ENCODE measurements at places on chromosomes 7 and 10.
A peak's percentile ranks its signal among the peaks of the same experiment; 100 is the strongest.

DNA sequence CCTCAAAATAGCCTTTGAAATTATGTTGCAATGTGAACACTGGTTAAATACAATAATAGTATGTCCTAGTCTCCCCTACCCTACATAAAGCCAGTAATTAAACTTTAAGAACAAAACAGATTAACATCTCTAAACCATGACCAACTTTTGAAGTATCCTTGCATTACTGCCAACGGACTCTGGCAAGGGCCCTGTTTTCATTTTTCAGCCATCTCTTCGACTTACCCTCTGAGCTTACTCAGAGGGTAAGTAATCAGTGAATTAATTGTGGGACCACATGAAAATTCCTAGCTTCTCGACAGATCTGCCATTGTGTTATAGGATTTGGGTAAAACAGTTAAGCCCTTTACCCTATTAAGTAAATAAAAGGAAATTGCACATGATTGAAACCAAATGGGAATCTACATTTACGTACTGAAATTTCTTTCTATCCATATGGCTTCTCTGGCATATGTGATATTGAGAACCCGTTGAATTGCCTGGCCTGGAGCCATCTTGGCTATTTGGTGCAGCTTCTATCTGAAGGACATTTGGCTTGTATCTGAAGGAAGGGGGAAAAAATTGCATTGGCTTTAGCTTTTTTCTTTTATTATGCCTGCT, 39.6 kb downstream of the DYNC1I1 start:
- DNase-seq = no peak

DNA sequence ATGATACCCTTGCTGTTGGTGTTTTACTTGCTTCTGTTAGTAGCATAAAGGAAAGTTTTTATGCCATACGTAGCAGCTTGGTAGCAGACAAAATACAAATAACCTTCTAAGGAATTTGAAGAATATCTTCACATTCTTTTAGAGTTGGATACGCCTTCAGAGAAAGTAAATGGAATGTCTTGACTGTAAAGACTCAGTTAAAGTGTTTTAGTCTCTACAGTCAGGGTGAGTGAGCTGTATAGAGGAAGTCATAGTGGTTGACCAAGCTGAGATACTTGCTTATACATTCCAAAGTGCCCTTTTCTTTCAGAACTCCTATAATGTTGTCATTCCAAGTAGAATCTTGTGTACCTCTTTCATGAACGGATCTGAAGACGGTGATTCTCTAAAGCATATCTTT, 37.7 kb downstream of the RABGEF1 start:
- no peak for DNase-seq

GRCh38 chr10:3763035-3763456, 22.0 kb downstream of the KLF6 start:
- peak; percentile 83 for DNase-seq

DNA sequence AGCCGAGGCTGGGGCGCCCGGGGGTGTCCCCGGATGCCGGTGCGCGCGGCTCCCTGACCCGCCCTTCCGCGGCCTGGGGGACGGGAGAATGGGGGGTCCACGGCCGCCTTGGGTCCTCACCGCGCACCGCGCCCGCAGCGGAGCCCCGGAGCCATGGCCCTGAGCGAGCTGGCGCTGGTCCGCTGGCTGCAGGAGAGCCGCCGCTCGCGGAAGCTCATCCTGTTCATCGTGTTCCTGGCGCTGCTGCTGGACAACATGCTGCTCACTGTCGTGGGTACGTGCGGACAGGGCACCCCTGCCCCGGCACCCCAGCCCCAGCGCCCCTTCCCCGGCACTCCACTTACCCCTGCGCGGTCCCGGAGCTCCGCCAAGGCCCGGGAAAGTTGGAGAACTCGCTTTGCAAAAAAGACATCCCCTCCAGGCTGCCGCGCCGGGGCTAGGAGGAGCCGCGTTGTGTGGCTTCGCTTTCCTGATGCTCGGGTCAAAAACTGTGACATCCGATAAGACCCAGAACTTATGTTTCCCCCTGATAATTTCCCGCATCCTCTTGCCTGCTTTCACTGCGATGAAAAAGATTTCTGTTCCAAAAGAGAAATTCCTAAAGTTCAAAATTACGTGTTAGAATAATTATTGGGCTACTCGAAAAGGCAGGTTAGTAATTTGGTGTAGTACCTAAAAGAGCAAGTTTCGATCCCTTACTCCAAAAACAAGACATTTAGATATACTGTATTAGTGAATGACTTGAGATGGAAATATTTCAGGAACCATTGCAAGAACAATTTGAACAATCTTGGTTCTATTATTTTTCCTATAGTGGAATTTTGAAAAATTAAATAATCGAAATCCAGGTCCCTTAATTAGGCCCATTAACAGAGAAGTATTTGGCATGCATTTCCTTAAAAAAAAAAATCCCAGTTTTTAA, 888 bp downstream of the SLC18A2 start:
- DNase-seq = no peak

GRCh38 chr10:31920538-31920937, 8.1 kb downstream of the ARHGAP12 start:
- no peak for DNase-seq

GRCh38 chr7:107746006-107746405, 2.1 kb downstream of the CBLL1 start:
- no peak for DNase-seq

- DNase-seq = no peak
These were observed 483.9 kb upstream of the NRP1 start for GRCh38 chr10:33818343-33818742.

DNA sequence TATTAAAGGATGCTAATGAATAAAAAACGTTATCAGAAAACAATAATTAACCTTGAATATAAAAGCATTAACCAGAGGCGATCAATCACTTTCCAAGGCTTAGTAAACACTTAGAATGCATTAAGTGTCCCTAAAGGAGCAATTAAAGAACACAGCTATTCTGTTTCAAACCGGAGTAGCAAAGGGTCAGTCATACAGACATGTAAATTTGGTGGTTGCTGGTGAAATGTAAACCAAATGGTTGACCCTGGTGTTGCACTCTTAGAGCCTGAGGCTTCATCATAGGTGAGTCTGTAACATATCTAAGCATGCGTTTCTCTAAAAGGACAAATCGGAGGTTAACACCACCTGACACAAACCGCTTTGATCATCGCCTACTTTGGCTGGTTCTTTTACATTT, 1280.1 kb downstream of the TYW1 start:
- DNase-seq = no peak

- DNase-seq = no peak
These were observed 179.7 kb upstream of the CDCA7L start for GRCh38 chr7:22125436-22125835.

- DNase-seq = no peak
These were observed 396.6 kb upstream of the KLF6 start for GRCh38 chr10:4181621-4182049.

DNA sequence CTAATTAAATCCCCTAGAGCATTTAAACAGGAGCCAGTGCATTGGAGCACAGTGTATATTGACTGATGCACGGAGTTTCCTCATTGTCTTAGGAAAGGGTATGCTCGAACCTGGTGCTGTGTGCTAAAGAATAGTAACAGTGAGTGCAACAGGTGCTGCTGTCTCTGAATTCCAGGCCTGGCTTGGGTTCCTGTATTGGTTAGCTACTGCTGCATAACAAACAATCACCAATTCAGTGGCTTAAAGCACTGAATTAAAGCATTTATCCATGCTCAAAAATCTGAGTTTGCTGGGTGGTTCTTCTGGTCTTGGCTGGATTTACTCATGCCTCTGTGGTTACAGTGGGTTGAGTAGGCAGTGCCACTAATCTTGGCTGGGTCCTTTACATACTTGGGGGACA, 1.8 kb upstream of the PNLIPRP1 start:
- DNase-seq = no peak

DNA sequence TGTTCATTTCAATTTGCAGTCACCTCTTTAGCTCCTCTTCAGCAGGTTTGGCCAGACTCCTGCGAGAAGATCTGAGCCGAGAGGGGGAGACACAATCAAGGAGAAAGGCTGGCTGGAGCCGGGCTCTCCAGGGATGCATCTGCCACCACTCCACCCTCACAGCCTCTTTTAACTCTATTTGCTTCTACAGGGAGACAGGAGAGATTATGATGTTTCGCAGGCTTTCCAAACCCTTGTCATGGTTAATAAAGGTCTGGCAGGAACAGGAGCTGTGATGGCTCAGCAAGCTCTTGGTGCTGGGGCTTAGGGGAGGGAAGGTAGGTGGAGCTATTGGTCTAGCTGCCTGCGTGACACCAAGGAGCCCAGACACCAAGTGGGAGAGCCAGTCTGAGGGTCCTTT, 448.1 kb upstream of the PODXL start:
- no peak for DNase-seq

DNA sequence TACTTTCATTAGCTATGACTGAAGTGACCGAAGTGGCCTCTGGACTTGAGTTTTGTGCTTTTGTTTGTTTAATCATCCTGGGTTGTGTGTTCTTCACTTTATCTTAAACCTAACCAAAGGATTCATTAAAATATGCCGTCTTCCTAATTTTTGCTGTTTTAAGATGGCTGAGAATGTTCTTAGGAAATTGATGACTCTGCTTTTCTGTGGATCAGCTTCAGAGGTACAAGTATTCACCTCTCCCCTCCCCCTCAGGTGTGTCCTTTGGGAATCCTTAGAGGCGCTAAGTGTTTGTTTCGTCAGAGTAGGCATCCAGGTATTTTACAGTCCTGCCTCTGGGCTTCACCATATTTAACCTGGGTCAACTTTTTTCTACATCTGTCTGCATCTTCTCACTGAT, 1.1 kb downstream of the CCDC126 start:
- no peak for DNase-seq

DNA sequence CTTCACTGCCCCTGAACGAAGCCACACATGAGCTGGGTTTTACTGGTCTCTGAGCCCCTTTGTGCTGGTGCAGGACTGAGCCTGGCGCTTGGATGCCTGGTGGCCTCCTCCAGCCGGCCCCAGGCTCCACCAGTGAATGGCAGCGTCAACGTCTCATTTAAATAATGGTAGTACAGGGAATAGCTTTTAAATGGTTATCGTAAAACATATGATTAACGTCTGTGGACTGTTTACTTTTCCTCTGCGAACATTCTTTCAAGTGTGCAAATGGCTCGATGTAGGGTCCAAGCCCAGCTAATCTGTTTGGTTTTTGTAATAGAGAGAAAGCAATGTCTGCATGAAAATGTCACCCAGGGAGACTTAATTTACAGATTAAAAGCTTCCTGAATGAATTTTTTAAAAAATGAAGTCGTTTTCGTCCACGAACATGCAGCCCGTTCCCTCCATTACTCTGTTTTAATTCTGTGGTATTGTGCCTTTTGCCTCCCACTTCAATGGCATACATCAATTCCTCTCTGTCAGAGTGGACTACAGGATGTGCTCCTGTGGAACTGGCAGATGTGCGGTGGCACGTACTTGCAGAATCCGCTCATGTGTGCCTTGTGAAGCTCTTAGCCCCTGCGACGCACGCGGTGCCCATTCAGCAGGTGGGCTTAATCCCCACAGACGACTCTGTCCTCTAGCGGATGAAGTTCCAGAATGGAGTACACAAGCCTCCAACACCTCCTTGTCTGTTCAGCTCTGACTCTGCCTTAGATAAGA, 192.7 kb downstream of the TCF7L2 start:
- no peak for DNase-seq

DNA sequence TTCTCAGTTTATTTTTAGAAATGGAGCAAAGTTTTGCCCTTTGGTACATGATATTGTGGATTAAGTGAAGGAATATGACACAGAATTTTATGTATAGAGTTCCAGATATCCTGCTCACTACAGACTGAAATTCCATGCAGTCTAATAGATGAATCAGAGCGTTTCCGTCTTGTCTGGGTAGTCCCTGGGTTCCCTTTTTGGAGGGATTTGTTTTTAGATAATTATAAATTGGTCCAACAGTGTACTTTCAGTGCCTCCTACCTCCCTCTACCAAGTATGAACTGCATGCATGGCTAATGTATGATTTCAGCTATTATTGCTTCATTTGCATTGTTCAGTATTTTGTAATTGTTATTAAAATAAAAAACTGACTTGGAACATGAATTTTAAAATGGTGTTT, 74.4 kb downstream of the SEPTIN7 start:
- DNase-seq = no peak

DNA sequence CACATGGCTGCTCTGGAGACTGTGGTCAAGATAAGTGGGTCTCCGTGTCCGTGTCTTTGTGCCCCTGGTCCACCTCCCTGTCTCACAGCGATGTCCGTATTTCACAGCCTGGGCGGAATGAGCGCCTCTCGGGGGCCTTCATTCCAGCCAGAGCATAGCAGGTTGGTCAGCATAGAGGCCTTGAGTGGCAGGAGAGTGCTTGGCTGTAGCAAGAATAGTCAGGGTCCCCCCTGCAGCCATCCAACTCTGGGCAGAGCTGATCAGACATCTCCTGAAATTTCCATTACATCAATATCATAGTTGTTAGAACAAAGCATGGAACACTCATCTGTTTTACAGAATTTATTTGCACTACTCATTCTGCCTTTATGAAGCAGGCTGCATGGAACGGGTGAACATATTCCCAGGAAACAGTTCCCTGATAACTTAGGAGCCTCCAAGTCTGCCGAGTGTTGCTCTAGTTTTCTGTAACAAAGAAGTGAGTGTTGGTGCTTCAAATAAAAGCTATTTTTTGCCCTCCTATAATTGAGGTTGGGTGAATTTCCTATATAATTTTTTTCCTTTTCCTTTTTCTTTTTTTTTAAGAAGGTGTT, 255.3 kb downstream of the INHBA start:
- no peak for DNase-seq

DNA sequence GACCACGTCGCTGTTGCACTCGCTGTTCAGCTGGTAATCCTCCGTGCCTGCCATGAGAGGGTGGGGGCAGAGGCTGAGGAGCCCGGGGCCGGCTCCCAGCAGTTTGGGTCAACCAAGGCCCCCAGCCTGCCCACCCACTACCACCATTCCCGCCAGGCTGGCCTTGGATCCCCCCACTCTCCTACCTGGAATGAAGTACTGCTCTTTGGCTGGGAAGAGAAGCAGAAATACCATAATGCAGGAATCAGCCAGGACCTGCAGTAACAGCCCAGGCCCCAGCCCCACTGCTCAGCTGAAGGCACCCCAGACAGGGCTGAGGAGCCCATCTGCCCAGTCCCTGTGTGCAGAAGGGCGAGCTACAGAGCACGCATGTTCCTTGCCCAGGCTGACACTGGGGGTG, 138.0 kb downstream of the SLIT1 start:
- DNase-seq = no peak

DNA sequence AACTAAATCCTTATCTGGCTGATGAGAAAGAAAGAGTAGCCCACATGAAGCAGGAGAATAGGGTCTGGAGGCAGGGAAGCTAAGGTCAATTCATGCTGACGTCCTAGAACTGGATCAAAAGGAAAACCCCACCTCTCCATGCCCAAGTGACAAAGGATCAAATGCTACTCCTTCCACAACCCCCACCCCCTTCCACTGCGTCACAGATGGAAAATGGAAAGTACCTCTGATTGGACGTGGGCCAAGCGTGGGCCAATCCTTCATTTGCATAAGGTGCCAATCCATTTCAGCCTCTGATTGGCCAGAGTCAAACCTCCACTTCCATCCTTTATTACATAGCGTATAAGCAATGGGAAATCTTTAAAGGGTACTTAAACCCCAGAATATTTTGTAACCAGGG, 431.3 kb upstream of the ETV1 start:
- DNase-seq = no peak
